CD4-positive, alpha-beta T cell treated with Interleukin-4 for 4 hours (primary cell): ENCODE measurements at places on chromosomes 7 and 10.

DNA sequence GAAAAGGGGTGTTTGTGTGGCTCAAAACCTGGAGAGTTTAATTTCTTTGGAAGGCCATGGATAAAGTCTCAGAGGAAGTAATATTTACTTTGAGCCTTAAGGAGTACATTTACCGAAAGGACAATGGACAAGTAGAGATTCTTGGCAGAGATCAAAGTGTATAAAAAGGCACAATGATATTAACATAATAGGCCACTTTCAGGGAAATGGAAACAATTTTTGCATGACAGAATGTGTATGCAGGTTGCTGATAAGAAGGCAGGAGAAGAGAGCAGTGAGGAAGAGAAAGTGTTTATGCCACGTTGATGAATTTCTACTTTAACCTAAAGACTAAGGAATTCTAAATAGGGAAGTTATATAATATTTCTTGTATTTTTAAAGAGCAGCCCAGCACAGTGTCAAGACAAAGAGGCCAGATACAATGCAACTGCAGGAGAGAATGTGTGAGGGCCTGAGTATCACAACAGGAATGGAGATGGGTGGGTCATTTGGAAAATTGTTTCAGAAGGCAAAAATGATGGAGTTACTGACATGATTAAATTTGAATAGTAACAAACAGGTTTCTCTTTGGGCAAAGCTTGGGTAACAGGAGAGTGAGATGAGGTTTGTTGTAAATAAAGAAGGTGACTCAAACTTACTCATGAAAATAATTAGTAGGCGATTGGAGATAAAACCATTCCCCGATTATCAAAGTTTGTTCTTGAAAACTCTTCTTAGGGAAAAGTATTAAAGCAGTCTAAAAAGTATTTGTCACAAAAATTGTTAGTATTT, 84.1 kb downstream of the THSD7A start:
- no peak for DNase-seq

- no peak for DNase-seq
Observed at GRCh38 chr7:70014472-70015177, 416.4 kb downstream of the AUTS2 start.

DNA sequence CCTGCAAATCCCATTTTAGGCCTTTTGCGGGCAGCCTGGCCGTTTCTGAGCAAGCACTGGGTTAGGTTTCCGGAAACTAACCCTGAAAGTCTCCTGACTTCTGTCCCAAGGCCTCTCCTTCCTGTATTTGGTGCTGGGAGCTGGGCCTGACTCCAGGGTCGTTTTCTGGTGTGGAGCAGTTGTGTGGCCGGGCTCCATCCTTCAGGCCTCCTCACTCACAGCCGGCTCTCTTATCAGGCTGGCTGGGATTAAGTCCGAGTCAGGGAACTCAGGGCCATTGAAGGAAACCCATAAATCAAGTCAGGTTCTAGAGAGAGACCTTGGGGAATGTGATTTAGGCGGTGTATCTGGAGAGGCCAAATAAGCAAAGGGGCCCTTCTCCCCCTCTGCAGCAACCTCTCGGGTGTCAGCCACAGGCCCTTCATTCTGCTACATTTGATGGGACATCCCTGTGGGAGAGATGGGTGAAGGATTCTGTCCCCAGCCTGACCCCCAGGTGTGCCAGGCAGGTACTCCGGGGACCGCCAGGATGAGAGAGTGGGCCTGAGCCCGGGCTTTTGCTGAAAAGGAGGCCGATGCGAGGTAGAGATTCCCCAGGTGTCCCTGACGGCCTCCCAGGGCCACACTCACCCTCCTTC, 3.3 kb downstream of the GATA3 start:
- no peak for DNase-seq

DNA sequence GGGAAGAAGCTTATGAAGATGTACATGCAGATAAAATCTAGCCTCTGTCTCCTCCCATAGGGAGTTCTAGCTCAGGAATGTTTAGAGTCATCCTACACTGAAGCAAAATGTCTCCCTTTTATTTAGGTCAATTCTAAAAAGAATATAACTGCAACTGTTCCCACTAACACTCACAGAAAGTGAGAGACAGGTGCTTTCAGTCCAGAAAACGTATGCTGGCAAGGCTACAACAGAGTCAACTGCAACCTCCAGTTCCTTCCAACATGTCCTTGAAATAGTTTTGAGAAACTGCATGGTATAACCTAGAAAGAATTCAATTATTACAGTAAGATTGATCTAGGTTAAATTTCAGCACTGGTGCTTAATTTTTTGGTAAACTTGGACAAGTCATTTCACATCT, 46.8 kb upstream of the KCND2 start:
- DNase-seq: no peak

- no peak for DNase-seq
Observed at GRCh38 chr10:33334805-33335550, 511 bp upstream of the NRP1 start.

DNA sequence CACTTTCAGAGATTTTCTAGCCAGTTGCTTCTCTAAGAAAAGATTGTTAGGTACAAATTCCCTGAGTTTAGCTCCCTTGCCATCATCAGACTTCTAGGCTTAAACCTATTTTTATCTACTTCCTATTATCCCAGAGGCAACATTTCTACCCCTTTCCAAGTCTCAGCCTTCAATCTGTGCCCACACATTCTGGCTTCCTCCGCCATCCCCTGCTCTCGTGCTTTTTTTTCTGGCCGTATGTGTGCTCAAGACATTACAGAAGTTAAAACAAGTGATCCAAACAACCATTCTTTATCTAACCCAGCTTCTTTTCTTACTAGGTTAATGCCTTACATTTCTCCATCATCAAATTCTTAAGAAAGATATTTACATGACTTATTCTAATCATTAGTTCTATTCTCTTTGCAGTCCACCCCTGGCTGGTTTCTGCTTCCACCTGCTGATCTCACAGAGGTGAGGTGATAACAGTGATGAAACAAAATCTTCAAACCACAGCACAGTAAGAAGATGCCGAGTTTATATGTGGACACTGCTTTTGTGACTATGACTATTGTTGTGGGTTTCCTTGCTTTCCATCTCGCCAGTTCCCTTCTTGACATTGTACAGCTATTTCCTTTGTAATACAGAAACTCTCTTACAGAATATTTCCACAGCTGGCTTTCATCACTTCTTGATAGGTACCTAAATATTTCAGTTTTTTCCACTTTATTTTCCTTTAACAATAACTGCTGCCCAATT, 18.3 kb upstream of the CDK6 start:
- DNase-seq: no peak

DNA sequence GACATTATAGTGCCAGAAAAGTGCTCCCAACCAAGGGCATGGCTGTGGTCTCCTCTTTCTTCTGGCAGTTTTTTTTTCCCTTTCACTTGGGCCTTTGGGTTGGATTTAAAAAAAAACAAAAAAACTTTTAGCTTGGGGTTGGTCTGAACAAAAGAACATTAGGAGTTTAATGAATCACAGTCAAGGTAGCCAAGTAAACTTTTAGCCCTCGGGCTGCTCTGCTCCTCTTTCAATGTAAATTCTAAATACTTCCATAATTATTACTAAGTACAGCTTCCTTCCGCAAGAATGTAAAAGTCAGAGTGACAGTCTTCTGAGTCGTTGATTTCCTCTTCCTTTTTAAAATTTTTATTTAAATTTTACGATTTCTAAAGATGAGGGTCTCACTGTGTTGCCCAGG, 79.2 kb downstream of the NRF1 start:
- no peak for DNase-seq

- no peak for DNase-seq
Observed at GRCh38 chr7:867001-867405, 9.4 kb upstream of the GET4 start.

- no peak for DNase-seq
Observed at GRCh38 chr7:140655511-140656408, 15.1 kb upstream of the DENND2A start.

GRCh38 chr7:155961241-155962190, 149.3 kb upstream of the SHH start:
- DNase-seq: no peak

DNA sequence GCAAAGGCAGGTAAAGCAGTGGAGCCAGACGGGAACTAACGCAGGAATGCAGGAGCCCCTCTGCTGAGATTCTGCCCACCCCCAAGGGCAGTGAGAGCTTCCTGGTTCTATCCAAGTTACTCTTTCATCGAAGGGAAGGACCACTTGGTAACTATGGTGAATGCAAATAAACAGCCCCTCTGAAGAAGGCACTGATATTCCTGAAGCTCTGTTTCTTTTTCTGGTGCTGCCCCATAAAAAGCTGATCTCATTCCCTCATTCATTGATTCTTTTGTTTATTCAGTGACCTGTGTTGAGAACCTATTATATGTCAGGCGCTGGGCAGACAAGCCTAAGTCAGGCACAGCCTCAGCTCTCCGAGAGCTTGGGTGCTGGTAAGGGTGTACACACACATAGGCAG, 217.3 kb downstream of the SNX10 start:
- DNase-seq: no peak

- DNase-seq: no peak
Observed at GRCh38 chr7:116708861-116709260, 36.9 kb downstream of the MET start.

DNA sequence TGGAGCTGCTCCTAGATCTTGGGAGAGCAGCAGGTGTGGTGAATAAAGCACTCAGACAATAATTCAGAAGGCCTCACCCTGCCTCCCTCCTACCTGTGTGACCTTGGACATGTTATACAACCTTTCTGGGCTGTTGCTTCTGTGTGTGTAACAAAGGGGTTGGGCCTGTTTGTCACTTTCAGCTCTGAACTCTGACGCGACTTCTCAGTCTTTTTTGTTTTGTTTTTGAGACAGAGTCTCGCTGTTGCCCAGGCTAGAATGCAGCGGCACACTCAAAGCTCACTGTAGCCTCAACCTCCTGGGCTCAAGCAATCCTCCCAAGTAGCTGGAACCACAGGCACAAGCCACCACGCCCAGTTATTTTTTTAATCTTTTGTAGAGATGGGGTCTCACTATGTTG, 89.3 kb downstream of the DNMBP start:
- DNase-seq: no peak

DNA sequence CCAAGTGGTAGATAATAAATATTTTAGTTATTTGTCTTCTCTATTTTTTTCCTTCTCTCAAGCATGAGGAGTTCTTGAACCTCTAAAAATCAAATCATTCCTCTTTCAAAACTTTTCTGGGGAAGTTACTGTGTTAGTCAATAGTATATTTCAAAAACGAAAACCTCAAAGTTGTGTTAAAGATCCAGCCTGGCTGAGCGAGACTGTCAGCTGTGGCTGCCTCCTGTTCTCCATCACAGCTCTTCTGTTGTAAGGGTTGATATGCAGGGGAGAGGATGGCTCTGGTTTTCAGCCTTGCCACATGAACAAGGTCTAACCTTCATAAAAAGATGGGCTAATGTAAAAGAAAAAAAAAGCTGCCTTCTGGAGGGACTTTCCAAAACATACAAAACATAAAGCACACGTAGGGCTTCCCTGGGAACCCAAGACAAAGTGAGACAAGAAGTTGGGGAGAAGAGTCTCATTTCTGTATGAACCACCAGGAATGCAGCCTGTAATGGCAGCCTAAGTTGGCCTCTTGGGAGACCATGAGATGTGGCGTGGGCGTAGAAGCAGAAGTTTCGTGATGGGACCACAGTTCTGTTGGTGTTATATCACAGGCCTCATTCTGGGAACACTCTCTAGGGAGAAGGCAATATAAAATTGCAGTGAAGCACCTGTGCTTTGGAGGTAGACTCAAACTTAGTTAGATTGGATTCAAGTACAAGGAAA, 77.9 kb upstream of the FHIP2A start:
- no peak for DNase-seq

GRCh38 chr10:3525832-3526449, 259.1 kb downstream of the KLF6 start:
- DNase-seq: no peak

DNA sequence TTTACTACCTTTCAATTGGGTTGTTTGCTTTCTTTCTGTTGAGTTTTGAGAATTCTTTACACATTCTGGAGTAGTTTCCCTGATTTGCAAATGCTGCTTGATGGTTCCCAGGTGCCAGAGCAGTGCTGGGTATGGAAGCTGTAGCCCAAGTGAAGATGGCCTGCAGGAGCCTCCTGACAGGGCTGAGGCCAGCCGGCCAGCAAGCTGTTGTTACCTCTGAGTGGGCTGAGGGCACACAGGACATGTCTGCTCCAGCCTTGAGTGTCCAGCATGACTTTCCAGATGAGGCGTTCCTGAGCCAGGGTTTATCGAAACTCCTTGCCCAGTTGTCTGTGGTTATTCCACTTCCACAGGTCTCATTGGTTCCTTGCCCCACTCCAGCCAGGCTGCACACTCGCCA, 164.6 kb upstream of the TNS3 start:
- no peak for DNase-seq

- no peak for DNase-seq
Observed at GRCh38 chr7:137652721-137653120, 194.1 kb downstream of the DGKI start.

GRCh38 chr10:34179280-34179679, 635.8 kb downstream of the PARD3 start:
- no peak for DNase-seq

GRCh38 chr10:102139281-102140110, 6.7 kb downstream of the PPRC1 start:
- no peak for DNase-seq

DNA sequence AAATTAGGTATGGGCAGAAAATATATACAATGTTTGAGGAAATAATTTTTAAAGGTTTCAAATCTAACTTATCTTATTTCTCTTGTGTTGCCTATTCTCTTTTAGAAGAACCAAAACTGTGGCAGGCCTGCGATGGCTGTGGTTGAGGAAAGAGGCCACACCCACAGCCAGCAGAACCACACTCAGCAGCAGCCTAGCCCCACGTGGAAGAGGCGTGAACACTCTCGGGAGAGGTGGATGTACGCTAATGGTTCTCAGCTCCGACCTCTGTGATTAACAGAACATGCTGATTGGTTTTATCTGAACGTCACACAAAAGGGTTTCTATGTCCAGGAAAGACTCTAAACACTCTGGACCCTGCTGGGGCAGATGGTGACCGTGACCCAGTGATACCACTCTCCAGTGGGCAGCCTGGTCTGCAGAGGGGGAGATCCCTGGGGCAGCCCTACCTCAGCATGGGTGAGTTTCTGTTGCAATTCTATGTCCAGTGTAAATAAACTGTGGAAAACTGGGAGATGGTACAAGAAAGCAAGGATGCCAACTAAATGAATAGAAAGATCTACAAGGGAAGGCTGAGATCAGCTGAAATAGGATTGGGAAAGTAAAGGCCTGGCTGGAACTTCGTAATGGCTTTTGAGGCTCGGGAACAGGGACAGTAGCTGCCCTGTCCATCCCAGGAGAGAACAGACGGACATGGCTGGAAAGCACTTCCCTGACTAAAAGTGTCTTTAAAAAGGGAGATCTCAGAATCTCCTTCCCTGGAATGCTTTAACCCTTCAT, 26.6 kb downstream of the DIP2C start:
- no peak for DNase-seq

- DNase-seq: no peak
Observed at GRCh38 chr7:65390588-65390987, 16.9 kb downstream of the ZNF92 start.

- no peak for DNase-seq
Observed at GRCh38 chr7:27940341-27940740, 200.4 kb downstream of the TAX1BP1 start.

DNA sequence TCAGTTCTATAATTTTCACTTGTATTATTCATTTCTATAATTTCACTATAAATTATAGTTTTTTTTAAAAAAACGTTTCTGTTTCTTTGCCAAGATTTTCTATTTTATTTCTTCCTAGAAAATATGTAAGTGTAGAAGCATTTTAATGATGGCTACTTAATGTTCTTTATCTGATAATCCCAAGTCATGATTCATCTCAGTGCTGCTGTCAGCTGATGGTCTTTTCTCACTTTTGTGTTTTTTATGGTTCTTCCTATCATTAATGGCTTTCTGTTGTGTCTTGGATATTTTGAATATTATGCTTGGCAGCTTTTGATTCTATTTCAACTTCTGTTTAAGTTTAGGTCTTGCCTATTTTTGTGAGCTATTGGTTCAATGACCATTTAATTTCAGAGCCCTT, 268.6 kb downstream of the BAMBI start:
- DNase-seq: no peak
